ENCODE measurements at places on chromosomes 5 and 9. TPM values are rescaled to one million over a fixed set of nuclear protein-coding genes. Genes with fewer than 3 reads are reported as not detected.
A peak's percentile ranks its signal among the peaks of the same experiment; 100 is the strongest.

- H3K36me3 ChIP-seq: no peaks in the 10 kb centered on the region
- DNase-seq: no peak
- no peaks in the 10 kb centered on the region for H3K27me3 ChIP-seq
Measured at GRCh38 chr9:95508242-95508967, 8.4 kb downstream of the PTCH1 start.

The ALDOB gene
- not detected for total RNA-seq

- H3K27me3 ChIP-seq: no peaks in the 10 kb centered on the region
- H3K4me1 ChIP-seq: no peaks in the 10 kb centered on the region
- no peak for DNase-seq
- H3K27ac ChIP-seq: no peak overlapping the region
- no peak overlapping the region for H3K4me3 ChIP-seq
Measured at GRCh38 chr5:117547192-117547591, 972.6 kb upstream of the SEMA6A start.

DNA sequence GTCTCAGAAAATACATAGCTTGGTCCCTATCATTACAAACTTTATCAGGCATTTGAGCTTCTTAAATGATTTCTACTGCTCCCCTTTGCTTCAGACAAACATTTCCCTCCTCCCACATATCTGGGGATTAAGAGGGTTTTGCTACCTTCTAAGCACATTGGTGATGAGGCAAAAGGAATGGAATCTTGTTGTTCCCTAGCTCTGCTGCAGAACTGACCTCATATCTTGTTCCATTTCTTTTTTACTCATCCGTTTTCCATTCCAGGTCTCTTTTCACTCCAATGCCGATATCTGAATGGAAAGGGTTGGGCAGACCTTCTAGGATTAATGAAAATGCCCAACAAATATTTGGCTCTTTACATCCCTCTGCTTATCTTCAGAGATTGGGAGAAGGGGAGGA lies 444.6 kb downstream of the ZNF608 start:
- DNase-seq: no peak
- peaks cover 33% of the 10 kb centered on the region for H3K4me1 ChIP-seq
- no peaks in the 10 kb centered on the region for H3K27me3 ChIP-seq
- peak overlapping the region; percentile 37 for H3K27ac ChIP-seq
- H3K4me3 ChIP-seq: no peak overlapping the region

DNA sequence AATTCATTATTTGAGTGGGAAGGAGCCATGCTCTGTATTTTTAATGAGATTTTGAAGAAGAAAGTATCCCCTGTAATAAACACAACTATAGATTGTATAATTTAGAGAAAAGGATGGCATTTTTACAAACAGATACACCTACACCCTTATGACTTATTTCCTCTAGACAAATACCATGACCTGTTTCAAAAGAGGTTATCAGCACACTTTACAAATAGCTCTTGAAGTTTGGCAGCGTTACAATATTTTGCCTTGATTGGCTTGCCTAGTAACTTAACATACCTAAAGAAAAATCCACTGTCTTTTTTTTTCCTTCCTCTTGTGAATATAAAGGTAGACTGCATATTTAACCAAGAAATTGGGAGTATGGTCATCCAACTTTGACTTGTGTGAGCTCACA lies 28.5 kb upstream of the CETN3 start:
- no peak overlapping the region for H3K4me3 ChIP-seq
- H3K27ac ChIP-seq: no peak overlapping the region
- H3K4me1 ChIP-seq: peaks cover 9% of the 10 kb centered on the region

The PLAC8L1 gene
- total RNA-seq: not detected

GRCh38 chr9:94648185-94648584 lies 8.9 kb upstream of the FBP1 start:
- H3K4me3 ChIP-seq: no peak overlapping the region
- DNase-seq: no peak
- H3K27ac ChIP-seq: no peak overlapping the region
- no peaks in the 10 kb centered on the region for H3K4me1 ChIP-seq

DNA sequence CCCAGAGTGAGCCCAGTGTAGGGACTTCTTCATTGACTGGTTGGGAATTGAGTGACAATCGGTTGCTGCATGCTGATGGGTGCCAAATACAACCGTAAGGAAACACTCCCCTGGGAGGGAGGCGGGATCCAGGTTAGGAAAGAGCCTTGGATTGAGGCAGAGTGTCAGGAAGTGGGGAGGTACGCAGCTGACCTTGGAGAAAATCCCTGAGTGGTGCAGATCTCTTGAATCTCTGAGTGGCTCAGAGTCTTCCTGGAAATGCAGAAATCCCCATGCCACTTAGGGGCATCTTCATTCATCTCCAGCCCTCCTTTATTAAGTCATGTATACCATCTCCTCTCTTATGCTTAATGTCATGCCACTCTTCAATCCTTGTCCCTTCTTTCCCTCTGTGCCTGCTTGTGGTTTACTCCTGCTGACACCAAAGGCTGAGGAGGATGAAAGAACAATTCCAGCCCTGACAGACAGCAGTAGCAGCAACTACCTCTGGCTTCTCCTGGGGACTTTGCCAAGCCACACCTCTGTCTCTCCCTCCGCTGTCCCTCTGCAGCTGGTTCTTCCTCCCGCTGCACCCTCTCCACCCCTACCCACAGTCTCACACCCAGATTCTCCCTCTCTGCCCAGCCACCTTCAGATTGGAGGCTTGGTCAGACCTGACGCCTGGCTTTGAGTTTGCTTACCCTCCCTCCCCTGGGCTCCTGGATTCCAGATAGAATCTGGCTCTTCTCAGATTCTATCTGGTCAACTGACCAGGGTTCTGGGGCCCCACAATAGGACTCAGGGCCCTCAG lies 14.1 kb upstream of the LCP2 start:
- peaks cover 29% of the 10 kb centered on the region for H3K4me1 ChIP-seq
- H3K27ac ChIP-seq: no peak overlapping the region
- no peak for DNase-seq

The ANKDD1B gene
- 0.83 TPM for total RNA-seq

DNA sequence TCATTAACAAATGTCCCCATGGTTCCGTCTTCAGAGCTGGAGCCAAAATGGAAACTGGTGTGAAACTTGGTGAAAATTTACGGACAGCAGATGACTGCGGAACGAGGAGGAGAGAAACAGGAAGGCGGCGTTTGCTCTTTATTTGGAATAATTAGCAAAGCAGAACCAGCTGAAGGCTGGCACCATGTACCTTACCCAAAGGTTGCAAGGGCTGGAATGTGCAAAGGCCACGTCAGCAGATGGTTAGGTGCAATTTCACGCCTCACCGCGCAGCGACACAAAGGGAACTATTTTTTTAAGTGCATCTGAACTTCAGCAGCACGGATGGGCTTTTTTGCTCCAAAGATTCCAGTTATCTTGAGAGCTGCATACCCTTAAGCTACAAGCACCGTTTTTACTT lies 127.4 kb downstream of the COL23A1 start:
- H3K27me3 ChIP-seq: no peaks in the 10 kb centered on the region
- no peak overlapping the region for H3K4me3 ChIP-seq
- DNase-seq: no peak
- no peak overlapping the region for H3K27ac ChIP-seq
